ENCODE measurements at places on chromosomes 1 and 21. TPM values are rescaled to one million over a fixed set of nuclear protein-coding genes. Genes with fewer than 3 reads are reported as not detected.

- no peak for DNase-seq
These were observed 48.4 kb upstream of the ZBTB18 start for GRCh38 chr1:244002721-244003120.

- no peak for DNase-seq
These were observed 31.9 kb upstream of the SGIP1 start for GRCh38 chr1:66502086-66502485.

Gene MPL
- 0.15 TPM for total RNA-seq

Gene WASF2
- 27.9 TPM for total RNA-seq

GRCh38 chr1:215151841-215152549, 69.5 kb downstream of the KCNK2 start:
- DNase-seq, result no peak

DNA sequence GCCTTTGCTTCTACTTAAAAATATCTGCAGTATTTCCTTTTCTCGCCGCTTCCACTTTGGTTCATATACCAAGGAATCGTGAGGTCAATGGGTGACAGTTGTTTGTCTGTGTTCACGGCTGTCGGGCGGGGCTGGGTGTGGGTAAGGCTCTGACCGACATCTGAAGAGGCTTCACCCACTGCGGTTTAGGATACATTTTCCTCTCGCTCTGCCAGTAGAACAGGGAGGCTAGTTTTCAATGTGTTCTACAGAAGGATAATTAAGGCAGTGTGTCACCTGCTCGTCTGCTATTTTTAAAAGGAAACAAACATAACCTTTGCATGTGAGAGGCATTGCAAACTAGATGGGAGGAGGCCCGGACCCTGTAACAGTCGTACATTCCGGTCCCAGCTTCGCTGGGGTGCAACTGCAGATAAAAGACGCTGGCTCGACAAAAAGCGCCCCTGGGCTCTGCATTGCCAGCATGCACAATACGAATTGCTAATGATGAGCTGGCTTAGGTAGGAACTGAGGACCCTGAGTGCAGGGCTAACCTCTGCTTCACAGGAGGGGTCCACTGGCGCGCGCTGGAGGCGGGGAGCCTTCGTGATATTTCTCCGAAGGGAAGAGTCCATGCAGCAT, 8.5 kb upstream of the ERG start:
- no peak for DNase-seq

Gene SDE2
- total RNA-seq, result 8.0 TPM

GRCh38 chr1:52706941-52707926, 9.1 kb upstream of the COA7 start:
- DNase-seq, result peak; percentile 80

DNA sequence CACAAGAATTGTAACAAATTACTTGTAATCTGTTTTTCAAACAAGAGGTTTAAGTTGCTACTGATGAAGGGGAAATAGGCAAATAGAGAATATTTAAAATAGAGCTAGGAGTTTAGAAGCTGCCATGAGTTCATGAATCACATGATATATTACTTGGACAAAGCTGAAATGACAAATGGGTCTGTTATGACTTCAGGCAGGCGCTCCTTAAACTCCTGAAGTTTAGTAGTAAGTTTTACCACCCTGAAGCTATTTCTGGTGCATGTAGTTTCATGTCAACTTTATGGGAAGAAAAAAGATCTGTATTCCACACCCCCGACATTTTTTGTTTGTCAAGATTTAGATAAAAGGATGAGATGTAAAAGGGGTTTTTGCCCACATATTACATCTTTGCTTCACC, 58.5 kb downstream of the PLA2G4A start:
- no peak for DNase-seq

GRCh38 chr1:185393815-185394214, 76.8 kb upstream of the IVNS1ABP start:
- no peak for DNase-seq

Gene C1QC
- 76.0 TPM for total RNA-seq

DNA sequence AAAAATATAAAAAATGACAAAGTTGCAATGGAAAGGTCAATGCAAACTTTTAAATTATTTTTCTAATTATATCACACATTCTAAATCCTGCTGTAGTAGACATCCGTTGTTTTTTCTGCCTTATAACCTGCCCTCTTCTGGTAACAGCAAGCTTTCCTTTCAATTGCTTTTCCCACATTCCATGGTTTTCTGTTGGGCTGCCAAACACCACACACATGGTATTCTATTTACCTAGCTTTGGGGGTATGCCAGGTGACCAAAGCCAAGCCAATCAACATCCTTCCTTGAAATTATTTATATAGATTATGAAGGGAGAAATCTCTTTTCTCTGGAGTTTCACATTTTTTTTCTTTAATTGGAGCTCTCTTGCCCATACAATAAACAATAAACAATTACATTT, 3.4 kb upstream of the LAMC1 start:
- peak; percentile 52 for DNase-seq

- no peak for DNase-seq
These were observed 29.6 kb downstream of the GNB1 start for GRCh38 chr1:1861339-1861730.

DNA sequence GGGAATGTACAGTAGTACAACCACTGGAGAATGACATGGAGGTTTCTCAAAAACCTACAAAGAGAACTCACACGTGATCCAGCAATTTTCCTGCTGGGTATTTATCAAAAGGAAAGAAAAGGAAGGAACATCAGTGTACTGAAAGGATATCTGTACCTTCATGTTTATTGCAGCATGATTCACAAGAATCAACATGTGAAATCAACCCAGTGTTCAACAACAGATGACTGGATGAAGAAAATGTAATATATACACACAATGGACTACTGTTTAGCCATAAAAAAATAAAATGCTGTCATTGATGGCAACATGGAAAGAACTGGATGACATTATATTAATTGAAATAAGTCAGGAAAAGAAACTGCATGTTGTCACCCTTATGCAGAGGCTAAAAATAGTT, 19.0 kb upstream of the CYP4A11 start:
- DNase-seq, result no peak

Gene SLC2A5
- 0.35 TPM for total RNA-seq

Gene NUDT4B
- 0.33 TPM for total RNA-seq

DNA sequence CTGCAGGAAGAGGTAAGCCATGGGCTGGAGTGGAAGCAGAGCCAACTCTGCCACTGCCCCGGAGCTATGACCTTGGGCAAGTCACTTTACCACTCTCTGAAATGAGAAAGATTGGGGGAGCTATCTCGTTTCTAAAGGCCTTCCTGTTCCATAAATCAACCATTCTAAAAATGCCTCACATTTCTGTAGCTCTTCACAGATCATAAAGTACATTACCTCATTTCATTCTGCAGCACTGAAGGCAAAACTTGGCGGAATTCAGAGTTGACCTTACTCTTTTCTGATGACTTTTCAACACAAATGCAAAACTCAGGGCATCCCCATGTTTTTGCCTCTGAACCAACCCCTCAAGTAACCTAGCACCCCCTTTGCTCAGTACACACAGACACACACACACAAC, 404.0 kb upstream of the NFIA start:
- no peak for DNase-seq

GRCh38 chr1:59098655-59099054, 198.2 kb upstream of the FGGY start:
- DNase-seq, result no peak

Gene AKR7A3
- total RNA-seq, result 111 TPM

DNA sequence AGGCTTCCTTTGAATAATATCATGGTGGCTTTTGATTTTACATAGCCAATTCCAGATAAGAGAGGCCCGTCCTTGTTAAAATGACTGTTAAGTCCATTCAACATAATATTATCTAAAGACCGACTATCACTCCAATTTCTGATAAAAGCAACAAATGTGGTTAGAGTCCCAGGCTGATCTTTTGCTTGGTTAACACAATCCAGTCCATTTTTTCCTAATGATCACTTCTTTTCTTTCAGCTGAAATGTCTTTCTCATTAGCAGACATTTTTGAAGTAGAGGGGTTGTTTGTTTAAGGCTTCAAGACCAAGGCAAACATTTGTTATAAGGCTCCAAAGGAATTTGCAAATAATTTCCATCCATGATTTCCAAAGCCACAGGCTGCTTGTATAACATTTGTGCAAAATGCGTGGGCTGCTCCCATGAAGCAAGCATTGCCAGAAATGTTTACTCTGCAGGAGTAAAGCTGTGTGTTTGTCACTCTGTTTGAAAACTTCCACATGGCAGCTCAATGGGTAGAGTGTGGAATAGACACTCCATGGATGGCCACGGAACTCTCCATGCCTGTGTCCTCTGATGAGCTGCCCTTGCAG, 111.5 kb downstream of the PSMG1 start:
- no peak for DNase-seq

GRCh38 chr1:182795563-182796228, 6.1 kb downstream of the NPL start:
- no peak for DNase-seq

DNA sequence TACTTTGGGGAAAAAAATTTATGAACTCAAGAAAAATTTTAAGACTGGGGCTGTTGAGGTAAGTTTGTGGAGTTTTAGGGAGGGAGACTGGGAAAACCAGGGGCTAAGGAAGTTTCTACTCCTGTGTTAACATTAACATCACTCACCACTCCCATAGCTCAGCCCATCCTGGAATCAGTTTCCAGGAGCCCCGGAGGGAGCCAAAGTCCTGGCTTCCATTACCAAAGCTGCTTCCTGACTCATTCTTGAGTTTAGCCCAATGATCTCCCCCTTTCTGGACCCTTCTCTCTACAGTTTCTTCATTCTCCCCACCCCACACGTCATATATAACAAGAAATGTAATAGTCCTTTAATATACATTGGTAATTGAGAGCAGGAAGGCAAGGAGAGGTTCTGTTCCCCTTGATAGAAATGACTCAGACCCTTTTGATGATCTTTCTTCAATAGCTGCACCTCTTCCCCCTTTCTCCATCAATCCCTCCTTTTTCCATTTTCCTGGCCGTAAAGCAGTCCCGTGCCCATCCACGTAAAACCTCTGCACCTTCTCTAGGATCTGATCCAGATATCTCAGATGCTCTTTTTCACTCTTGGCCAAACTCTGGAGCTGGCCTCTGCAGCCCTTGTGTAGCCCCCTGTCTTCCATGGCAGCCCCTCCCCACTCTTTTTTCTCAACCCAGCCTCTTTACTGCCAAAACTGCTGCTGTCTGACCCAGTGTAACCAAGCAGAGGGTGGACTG, 4.6 kb upstream of the PIAS3 start:
- no peak for DNase-seq

Gene TMEM82
- total RNA-seq, result 33.0 TPM

GRCh38 chr1:177008653-177009052, 155.9 kb downstream of the ASTN1 start:
- no peak for DNase-seq

DNA sequence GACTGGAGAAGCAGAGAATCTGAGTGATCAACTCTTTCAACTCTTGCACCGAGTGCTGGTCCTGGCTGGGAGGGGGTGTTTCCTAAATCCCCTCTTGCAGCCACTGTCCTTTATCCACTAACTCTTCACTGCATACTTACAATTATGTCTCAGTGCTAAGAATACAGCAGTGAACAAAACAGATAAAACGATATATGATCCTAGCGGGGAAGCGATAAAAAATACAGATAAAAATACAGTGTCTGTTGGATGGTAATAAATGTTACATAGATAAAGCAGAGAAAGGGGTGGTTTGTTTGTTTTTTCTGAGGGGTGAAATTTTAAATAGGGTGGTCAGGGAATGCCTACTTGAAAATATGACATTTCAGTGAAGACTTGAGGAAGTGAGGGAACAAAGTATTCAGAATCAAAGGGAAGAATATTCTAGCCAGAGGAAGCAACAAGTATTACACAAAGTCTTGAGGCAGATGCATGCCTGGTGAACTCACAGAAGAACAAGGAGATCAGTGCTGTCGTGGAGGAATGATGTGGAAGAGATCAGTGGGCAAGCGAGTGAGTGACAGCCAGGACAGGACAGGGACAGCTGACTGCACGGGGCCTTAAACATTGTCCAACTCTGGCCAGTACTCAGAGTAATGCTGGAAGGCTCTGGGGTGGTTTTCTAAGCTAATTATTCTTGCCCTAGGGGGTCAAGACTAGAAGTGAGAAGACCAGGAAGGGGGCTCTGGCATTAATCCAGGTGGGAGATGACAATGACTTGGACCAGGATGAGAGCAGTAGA, 110.0 kb downstream of the APP start:
- DNase-seq, result no peak

Gene ARHGAP30
- 4.0 TPM for total RNA-seq

GRCh38 chr1:20153000-20153418, 13.9 kb downstream of the PLA2G2F start:
- DNase-seq, result peak; percentile 73

Gene NKAIN1
- not detected for total RNA-seq

GRCh38 chr1:61093525-61094137, 11.3 kb downstream of the NFIA start:
- no peak for DNase-seq

DNA sequence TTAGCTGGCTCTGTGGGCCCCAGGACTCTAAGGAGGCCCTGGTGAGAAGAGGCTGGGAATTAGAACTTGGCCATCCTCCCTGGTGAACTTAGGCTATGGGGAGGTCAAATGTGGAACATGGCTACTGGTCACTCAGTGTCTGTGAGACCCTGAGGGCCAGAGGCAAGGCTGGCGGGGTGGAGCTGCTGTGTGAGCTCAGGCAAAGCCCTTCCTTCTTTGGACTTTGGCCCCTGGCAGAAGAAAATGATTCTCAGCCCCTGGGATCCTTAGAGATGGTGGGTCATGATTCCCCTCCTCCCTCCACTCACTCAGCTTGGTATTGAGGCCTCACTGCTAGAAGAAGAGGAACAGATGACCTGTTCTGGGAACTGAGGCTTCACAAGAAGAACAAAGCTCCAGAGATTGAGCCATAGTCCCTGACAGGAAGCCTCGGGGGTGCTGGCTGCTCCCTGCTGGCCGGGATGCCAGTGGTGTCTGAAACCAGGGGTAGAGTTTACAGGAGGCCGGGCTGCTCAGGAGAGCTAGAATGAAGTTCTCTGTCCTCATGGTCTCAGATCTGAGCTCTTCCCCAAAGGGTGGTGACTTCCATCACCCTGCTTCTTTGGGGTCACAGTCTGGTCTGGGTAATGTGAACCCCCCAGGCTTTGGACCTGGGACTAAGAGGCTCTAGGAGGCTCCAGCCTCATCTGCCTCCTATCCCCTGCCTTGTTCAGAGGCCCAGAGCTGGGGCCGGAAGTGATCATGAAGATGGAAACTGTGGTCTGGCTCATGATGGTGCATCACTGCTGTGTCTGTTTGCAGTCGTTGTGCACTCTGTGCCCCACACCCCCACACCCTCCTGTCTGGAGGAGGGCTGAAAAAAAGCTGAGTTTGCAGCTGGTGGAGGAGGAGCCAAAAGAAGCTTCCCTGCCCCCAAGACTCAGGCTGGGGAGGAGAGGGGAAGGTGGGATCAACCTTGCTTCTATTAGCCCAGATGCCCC, 905 bp downstream of the BTBD19 start:
- DNase-seq, result no peak

Gene SGIP1
- 0.30 TPM for total RNA-seq

DNA sequence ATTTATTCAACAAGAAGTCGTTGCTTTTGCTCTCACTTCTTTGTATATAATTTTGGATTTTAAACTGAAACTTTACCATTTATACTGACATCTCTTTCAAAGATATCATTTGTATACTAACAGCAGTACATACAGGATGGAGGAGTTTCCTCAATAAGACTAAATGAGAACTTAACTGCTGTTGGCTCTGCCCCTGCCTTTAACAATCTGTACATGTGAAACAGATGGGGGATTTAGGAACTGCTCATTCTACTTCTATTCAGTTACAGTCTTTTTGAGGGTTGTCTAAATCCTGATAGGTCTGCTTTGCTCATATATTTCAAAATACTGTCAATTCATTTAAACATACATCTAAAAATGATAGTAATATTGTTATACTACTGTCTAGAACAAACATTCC, 663.2 kb downstream of the ADGRL2 start:
- DNase-seq, result no peak

Gene RGS21
- total RNA-seq, result not detected

All from left lobe of liver (tissue), 2 donors.